ENCODE measurements at places on chromosomes 16 and 17.

- DNase-seq, result no peak
Observed at GRCh38 chr17:28888832-28889231, 8.7 kb downstream of the FLOT2 start.

DNA sequence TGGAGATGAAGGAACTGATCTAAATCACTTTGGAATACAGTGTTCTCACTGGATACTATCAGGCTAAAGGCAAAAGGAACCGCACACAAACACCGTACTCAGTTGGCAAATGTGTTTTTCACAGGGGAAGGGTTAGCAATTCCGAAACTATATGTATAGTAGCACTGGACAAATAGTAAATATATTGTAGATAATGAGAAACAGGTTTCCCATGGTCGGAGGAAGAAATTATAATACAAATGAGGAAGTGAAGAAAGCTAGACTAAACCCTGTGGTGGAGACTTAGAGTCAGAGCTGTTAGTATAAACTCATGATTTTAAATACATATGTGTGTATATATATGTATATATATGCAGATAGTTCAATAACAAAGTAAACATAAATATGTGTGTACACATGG lies 414.1 kb upstream of the SALL1 start:
- DNase-seq, result no peak

- DNase-seq, result no peak
Observed at GRCh38 chr16:86569701-86570447, 3.2 kb downstream of the FOXC2 start.

- no peak for DNase-seq
Observed at GRCh38 chr17:75498039-75498725, 17.2 kb downstream of the CASKIN2 start.

GRCh38 chr16:73213732-73214455 lies 166.0 kb upstream of the ZFHX3 start:
- no peak for DNase-seq

DNA sequence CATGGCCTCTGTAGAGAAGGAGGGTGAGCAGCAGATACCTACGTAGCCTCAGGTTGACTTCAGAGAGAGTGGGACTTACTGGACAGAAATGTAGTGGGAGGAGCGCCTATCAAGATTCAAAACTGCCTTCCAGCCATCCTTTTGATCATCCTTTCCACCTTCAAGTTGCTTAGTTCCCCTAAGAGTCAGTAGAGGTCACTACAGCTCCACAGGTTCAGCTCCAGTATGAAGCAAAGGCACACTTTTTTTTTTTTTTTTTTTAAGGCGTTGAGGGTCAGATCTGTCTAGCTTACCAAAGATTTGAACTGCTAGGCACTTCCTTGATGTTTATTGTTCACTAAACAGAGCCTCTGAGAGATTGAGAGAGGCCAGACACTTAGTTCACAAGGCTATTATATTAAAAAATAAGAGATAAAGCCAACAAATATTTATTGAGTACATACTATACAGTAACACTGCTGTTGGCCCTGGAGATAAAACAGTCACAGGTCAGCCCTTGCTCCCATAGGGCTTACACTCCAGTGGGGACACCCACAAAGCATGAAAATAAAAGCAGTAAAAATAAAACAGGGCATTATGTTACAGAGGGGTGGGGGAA lies 3.1 kb downstream of the RNF227 start:
- DNase-seq, result no peak

DNA sequence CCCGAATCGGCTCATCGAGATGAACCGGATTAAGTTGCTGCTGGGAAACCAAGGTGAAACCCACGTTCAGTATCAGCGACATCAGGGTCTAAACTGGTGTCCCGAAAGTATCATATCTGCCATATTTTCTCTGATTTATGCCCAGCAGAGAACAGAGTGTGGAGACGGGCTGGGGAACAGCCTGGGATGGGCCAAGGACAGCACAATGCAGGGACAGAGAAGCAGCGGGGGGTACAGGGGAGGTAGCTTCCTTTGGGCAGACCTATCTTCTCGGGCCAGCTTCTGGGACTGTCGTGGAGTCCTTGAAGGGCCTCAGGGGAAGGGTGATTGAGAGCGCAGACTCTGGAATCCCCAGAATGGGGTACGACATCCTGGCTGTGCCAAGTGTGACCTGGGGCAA lies 17.5 kb upstream of the MLKL start:
- DNase-seq, result no peak

GRCh38 chr17:5809056-5809455 lies 224.7 kb upstream of the NLRP1 start:
- DNase-seq, result no peak

GRCh38 chr17:28347261-28347891 lies 10.0 kb downstream of the POLDIP2 start:
- DNase-seq, result no peak

DNA sequence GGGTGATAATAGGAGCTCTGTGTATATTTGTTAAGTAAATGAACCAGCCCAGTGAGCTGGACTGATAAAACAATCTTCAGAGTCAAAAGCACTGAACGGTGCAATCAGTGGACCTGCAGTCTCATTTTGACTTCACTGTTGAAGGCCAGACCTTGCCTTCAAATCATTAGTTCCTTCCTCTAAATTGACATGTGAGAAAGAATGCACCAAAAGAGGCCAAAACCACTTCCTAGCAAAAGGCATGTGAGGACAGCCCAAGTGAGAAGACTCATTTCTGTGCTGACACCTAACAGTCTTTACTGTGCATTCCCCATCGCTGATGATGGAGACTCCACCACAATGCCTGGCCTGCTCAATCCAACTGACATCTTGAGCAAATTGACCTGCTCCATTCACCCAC lies 10.6 kb downstream of the GTF3C1 start:
- no peak for DNase-seq

Data from activated effector memory CD4-positive, alpha-beta T cell treated with Interleukin-2 at 50 U/mL for 16 hours (primary cell).